ENCODE measurements at places on chromosomes 1 and 21. TPM values are rescaled to one million over a fixed set of nuclear protein-coding genes. Genes with fewer than 3 reads are reported as not detected.

GRCh38 chr1:204323887-204324286, 35.8 kb downstream of the PLEKHA6 start:
- peak; percentile 65 for DNase-seq

- DNase-seq = peak; percentile 86
Observed at GRCh38 chr1:91526496-91526895, 25.8 kb downstream of the CDC7 start.

- peak; percentile 68 for DNase-seq
Observed at GRCh38 chr1:116997066-116997465, 4.5 kb upstream of the CD101 start.

DNA sequence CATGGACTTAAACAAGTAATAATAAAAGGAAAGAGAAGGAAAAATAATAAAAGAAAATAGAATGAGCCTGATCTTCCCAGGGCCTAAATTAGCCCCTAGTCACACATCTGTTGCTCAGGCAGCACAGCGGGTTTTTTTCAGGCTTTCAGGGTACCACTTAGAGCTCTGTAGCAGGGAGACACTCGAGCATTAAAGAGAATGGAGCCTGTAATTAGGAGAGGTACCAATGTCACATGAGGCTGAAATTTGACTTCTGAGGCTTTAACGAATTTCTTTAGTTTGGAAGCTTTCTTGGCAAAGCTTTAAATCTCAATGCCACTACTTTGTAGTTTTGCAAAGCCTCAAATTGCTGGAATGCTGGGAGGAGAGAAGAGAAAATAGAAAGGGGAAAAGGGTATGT, 116.3 kb downstream of the AK5 start:
- no peak for DNase-seq

The LRRC53 gene
- total RNA-seq = not detected

Data from astrocyte (in vitro differentiated cells and primary cell).